ENCODE measurements at places on chromosomes 2 and 18.

GRCh38 chr18:47587587-47587986, 336.1 kb upstream of the SKOR2 start:
- no peak for DNase-seq

DNA sequence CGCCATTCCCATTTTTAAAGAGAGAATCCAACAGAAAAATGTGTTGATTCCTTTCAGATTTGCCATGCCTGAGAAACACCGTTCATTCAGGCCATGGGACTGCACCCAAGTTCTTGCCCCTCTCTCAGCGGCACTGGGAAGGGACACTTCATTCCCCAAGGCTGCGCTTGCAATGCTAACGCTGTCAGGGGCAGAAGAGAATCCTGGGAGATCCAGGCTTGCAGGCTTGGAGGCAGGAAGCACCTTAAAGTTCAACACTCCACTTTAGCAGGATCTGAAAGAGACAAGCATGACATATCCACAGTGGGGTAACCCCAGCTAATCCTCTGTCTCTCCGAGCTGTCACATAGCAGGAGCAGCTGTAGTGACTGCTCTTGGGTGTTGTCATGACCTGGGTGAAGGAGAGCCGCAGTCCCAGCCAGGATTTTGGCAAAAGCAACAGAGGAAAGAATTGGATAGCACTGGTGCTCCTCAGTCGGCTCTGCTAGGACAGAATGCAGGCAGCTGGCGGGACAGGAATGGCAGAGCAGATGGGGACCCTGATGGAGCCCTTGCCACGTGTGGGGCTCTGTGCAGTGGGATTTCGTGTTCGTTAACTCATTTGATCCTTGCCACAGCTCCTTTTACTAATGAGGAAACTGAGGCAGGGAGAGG, 22.0 kb upstream of the ODC1 start:
- DNase-seq = no peak

GRCh38 chr2:190950566-190950991, 63.4 kb downstream of the STAT1 start:
- DNase-seq = no peak

DNA sequence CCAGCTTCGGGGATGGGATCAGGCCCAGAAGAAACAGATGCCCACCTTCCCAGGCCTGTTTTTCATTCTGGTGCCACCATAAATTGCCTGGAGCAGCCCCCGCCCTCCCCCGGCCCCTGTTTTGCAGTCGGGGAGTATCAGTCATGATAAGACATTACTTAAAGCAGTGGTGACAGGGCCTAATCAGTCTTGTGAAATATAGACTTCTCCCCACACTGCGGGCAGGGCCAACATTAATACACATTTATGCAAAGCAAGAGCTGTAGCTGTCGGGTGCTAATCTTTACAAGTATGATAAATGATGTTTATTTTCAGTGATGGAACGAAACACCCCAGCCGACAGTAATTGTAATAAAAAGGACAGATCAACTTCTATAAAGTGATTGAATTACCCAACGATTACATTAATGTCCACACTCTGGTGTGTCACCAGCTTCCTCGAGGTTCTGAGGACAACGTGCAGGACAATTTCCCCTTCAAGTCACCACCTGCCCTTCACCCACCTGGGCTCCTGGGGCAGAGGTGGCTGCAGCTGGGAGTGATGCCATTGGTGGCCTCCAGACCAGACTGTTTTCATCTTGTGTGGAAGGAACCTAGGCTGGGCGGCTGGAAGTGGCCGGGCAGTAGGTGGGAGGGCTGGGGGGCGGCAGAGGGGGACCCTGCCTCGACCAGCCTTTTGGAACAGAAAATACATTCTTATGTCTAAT, 226.0 kb downstream of the TFCP2L1 start:
- DNase-seq = no peak
